Colonic mucosa (tissue), 4 donors: ENCODE measurements at places on chromosomes 4 and X. TPM values are rescaled to one million over a fixed set of nuclear protein-coding genes. Genes with fewer than 3 reads are reported as not detected.

- no peak for DNase-seq
- H3K27me3 ChIP-seq, result no peaks in the 10 kb centered on the region
- no peaks in the 10 kb centered on the region for H3K36me3 ChIP-seq
- H3K4me1 ChIP-seq, result no peaks in the 10 kb centered on the region
Measured at GRCh38 chrX:36640232-36640631, 367.9 kb upstream of the FAM47C start.

- H3K4me1 ChIP-seq, result no peaks in the 10 kb centered on the region
- no peak for DNase-seq
- H3K27me3 ChIP-seq, result no peaks in the 10 kb centered on the region
- H3K36me3 ChIP-seq, result no peaks in the 10 kb centered on the region
- H3K27ac ChIP-seq, result no peak overlapping the region
Measured at GRCh38 chrX:21479695-21480270, 105.6 kb downstream of the CNKSR2 start.

DNA sequence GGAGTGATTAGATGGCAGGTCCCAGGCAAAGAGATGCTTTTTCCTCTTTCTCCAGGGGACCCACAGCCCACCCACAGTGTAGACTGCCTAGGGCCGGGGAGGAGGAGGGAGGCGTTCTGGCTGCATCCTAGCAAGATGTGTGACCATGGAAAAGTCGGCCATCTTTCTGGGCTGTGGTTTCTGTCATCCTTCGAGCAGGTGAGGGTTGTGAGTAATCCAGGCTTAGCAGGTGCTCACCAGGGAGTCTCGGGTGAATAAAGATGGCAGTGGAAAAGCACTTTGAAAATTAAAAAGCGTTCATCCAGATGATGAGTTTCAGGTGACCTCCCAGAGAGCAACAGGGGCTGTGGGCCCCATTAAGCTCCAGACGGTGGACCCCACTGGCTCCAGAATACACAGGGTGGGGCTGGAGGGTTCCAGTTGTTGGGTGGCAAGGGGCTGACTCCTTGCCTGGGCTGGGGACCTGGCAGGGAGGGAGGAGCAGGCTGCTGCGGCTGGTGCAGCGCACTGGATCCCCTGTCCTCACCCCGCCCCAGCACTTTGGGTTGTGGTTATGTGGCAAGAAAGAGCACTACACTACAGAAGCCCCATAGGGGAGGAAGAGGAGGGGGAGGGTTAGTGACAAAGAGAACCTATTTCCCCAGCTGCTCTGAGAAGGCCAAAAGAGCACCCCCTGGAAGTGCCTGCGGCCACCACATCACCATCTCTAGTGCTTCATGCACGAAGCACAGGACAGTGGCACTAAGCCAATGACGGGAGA, 23.7 kb downstream of the ELF4 start:
- H3K36me3 ChIP-seq, result no peaks in the 10 kb centered on the region
- DNase-seq, result no peak
- no peaks in the 10 kb centered on the region for H3K27me3 ChIP-seq

DNA sequence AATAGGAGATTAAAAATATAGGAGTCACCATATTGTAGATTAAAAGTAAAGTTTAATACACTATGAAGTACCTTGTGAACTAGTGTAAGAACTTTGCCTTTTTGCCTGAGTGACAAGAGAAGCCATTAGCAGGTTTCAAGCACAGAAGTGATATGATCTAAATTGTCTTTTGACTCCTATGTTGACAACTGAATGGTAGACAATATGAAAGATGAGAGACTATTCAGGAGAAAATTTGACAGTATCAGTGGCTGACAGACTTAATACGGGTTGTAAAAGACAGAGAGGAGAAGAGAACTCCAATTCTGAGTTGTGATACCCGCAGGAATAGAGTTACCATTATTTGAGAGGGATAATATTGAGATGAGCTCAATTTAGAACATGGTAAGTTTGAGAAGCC, 1259.8 kb downstream of the PCDH7 start:
- no peaks in the 10 kb centered on the region for H3K36me3 ChIP-seq
- DNase-seq, result no peak
- H3K4me3 ChIP-seq, result no peak overlapping the region
- H3K4me1 ChIP-seq, result no peaks in the 10 kb centered on the region
- H3K27ac ChIP-seq, result no peak overlapping the region

DNA sequence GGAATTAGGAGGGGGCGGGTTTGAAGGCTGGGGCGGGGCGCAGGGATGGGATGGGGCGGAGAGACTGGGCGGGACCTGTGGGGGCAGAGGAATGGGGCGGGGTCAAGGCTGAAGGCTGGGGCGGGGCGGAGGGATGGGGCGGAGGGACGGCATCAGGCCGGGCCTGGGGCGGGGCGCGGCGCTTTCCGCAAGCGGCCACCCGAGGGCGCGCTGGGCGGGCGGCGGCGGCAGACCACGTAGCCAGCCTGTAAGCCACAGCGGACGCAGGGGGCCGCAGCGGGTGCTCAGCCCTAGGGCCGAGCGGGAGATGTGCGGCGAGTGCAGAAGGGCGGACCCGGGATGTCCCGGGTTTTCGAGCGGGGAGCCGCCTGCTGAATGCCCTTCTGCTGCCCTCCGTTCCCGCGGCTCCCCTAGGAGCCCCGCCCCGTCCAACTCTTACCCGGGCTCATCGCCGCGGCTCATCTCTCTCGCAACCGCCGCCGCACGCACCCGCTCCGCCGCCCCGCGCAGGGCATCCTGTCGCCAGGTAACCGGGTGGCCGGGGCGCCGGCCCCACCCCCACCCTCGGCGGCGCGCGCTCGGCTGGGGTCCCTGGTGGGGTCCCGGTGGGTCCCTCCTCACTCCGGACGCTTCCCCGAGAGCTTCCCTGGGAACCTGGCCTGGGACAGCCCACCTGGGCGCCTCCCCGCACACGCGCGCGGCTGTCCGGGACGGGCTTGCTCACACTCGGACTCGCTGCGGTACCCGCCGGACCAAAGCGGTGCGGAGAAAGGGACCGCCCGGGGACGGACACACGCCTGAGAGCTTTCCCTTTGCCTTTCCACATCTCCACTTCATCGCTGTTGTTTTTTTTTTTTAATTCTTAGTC, at the start of gene CCDC110:
Gene CCDC110 (minus strand): TSS at position 499 of the 868 bp plus-strand sequence. CDS start 50 bp downstream, at position 449.
- peak; percentile 97 for DNase-seq
- no peaks in the 10 kb centered on the region for H3K27me3 ChIP-seq
- peak within 1 kb of the TSS; percentile 40 for H3K27ac ChIP-seq
- no peaks in the 10 kb centered on the region for H3K36me3 ChIP-seq
- H3K4me1 ChIP-seq, result no peaks in the 10 kb centered on the region

GRCh38 chrX:78555401-78555980, 103.6 kb downstream of the RTL3 start:
- H3K4me3 ChIP-seq, result no peak overlapping the region
- H3K27me3 ChIP-seq, result no peaks in the 10 kb centered on the region
- H3K27ac ChIP-seq, result no peak overlapping the region
- no peaks in the 10 kb centered on the region for H3K4me1 ChIP-seq
- no peak for DNase-seq

DNA sequence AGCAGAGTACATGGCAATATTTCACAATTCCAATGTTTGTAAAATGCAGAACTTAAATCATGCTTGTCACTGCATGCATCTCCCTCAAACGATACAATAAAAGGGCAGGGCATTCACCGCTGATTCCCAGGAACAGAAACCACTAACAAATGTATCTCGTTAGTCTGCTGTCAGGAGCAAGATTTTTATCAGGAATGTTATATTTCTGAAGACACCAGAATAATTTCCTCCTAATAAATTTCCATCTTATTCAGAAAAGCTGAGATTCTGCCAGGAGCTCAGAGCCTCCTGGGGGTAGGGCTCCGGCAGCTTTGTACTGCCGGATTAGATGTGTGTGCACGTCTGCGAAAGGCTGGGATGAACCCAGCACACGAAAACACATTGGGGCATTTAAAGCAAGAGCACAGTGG, 54.0 kb upstream of the LDB2 start:
- no peaks in the 10 kb centered on the region for H3K27me3 ChIP-seq
- no peaks in the 10 kb centered on the region for H3K4me1 ChIP-seq
- H3K27ac ChIP-seq, result no peak overlapping the region
- DNase-seq, result no peak
- no peaks in the 10 kb centered on the region for H3K36me3 ChIP-seq
- H3K4me3 ChIP-seq, result no peak overlapping the region

- DNase-seq, result no peak
- H3K27ac ChIP-seq, result no peak overlapping the region
- no peaks in the 10 kb centered on the region for H3K27me3 ChIP-seq
- no peaks in the 10 kb centered on the region for H3K4me1 ChIP-seq
- H3K4me3 ChIP-seq, result no peak overlapping the region
Measured at GRCh38 chrX:45980726-45981125, 564.5 kb downstream of the ZNF674 start.

- no peak overlapping the region for H3K4me3 ChIP-seq
- no peak for DNase-seq
- no peak overlapping the region for H3K27ac ChIP-seq
- H3K36me3 ChIP-seq, result no peaks in the 10 kb centered on the region
Measured at GRCh38 chr4:25163196-25163595, 2.9 kb upstream of the SEPSECS start.

The WDR17 gene
- 1.2 TPM for total RNA-seq
